ENCODE measurements at places on chromosomes 3 and 15. TPM values are rescaled to one million over a fixed set of nuclear protein-coding genes. Genes with fewer than 3 reads are reported as not detected.
A peak's percentile ranks its signal among the peaks of the same experiment; 100 is the strongest.

Gene ROPN1
- polyA plus RNA-seq, result not detected

Gene MESP2
- polyA plus RNA-seq, result 0.14 TPM

Gene GHRL
- 2.1 TPM for polyA plus RNA-seq

Gene GOLGA8T
- 0.33 TPM for polyA plus RNA-seq

Gene MON1A
- polyA plus RNA-seq, result 8.1 TPM

Gene FETUB
- polyA plus RNA-seq, result not detected

Gene RTP4
- polyA plus RNA-seq, result 0.60 TPM

Gene PRSS50
- polyA plus RNA-seq, result 0.17 TPM

DNA sequence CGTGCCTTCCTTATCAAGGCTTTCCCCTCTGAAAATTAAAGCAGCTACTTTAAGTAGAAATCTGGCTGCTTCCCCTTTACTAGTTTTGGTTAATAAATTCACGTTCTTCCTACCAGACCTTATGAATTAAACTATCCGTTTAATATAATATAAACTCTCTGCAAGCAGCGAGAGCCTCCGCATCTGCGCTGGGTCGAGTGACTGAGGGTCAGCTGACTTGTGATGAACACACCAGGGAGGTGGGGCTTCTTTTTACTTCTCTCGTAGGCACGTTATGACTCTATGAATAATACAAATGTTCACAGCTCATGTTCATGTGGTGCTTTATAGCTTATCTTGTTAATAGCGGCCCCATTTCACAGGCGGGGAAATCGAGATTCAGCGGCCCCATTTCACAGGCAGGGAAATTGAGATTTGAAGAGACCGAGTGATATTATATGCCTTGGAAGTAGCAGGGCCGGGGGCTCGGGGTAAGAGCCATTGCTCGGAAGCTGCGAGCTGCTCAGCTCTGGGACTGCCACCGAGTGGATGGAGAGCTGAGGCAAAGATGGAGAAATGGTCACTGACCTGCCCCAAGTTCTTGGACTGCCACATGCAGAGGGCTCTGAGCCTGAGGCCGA lies 8.3 kb downstream of the MUC4 start:
- H3K4me1 ChIP-seq, result peaks cover 50% of the 10 kb centered on the region
- peaks cover 9% of the 10 kb centered on the region for H3K27me3 ChIP-seq
- H3K4me3 ChIP-seq, result no peak overlapping the region
- no peaks in the 10 kb centered on the region for H3K36me3 ChIP-seq

- H3K27me3 ChIP-seq, result no peaks in the 10 kb centered on the region
- H3K27ac ChIP-seq, result no peak overlapping the region
- H3K4me3 ChIP-seq, result no peak overlapping the region
- peaks cover 7% of the 10 kb centered on the region for H3K4me1 ChIP-seq
- H3K36me3 ChIP-seq, result peaks cover 52% of the 10 kb centered on the region
Measured at GRCh38 chr15:90225504-90226234, 8.1 kb downstream of the CIB1 start.

DNA sequence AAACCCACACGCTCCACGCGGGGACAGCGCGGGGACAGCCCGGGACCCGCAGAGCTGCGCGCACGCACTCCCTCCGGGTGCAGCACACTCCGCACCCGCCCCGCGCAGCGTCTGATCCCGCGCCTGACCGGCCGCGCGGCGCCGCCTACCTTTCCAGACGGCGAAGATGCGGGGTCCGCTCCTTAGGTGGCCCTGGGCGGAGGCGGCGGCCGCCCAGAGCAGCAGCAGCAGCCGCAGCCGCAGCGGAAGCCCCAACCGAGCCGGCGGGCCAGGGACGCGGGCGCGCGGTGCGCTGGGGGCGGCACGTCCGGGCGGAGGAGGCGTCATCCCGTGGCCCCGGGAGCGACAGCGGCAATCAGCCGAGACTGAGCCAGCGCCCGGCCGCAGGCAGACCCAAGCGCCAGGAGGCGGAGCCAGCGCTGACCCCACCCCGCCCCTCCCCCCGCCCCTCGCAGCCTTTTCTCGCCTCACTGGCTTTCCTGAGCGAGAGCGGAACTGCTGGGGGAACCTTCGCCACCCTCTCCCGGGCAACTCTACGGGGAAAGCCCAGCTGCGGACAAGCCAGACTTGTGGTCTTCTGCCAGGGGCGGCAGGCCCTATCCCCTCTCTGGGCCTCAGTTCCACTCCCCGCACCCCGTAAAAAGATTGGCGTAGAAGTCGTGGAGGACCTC lies at the start of gene SEMA7A:
TSS of gene SEMA7A (minus strand) at position 367 of the 671 bp plus-strand sequence. CDS start at position 327, 40 bp downstream.
- peak within 1 kb of the TSS; percentile 57 for H3K4me3 ChIP-seq
- peaks cover 45% of the 10 kb centered on the region for H3K27me3 ChIP-seq
- DNase-seq, result peak; percentile 91
- peak within 1 kb of the TSS; percentile 78 for H3K27ac ChIP-seq

GRCh38 chr3:183500981-183501704 lies 54.4 kb downstream of the KLHL6 start:
- no peaks in the 10 kb centered on the region for H3K36me3 ChIP-seq
- H3K27me3 ChIP-seq, result no peaks in the 10 kb centered on the region
- DNase-seq, result no peak

- H3K27me3 ChIP-seq, result no peaks in the 10 kb centered on the region
- no peak overlapping the region for H3K27ac ChIP-seq
- H3K36me3 ChIP-seq, result no peaks in the 10 kb centered on the region
- no peak overlapping the region for H3K4me3 ChIP-seq
Measured at GRCh38 chr15:55649058-55649423, 60.9 kb upstream of the PYGO1 start.

- H3K4me1 ChIP-seq, result no peaks in the 10 kb centered on the region
- no peak overlapping the region for H3K4me3 ChIP-seq
- H3K27me3 ChIP-seq, result no peaks in the 10 kb centered on the region
- H3K36me3 ChIP-seq, result no peaks in the 10 kb centered on the region
Measured at GRCh38 chr3:59115364-59116232, 65.8 kb upstream of the CFAP20DC start.

DNA sequence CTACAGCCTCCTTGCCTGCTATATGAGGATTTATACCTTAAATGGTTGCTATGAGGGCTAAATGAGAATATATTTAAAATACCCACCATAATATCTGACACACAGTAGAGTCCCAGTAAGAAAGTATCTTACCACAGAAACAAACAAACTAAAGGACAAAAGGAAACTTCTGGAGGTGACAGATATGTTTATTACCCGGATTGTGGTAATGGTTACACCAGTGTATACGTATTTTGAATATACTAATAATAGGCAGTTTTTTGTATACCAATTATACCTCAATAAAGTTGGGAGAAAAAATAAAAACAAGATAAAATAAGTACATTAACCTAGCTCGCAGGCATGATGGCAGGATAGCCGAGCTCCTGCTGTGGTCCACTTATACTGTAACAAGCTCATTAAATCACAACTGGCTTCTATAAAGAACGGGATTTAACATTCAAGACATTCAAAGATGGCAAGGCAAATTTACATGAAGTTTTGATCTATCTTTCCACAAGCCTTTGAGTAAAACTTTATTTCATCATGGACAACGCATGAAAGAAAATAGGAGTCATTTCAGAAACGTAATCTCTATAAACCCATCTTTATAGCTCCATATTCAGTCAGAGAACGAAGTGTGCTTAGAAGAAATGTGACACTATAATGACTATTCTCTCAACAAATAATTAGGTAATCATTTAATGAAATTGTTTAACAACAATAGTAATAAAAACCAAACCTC lies 1.5 kb downstream of the RPN1 start:
- peaks cover 9% of the 10 kb centered on the region for H3K36me3 ChIP-seq
- peak overlapping the region; percentile 90 for H3K4me3 ChIP-seq
- DNase-seq, result no peak
- no peaks in the 10 kb centered on the region for H3K27me3 ChIP-seq
- H3K4me1 ChIP-seq, result peaks cover 2% of the 10 kb centered on the region

- H3K4me3 ChIP-seq, result no peak overlapping the region
- peaks cover 12% of the 10 kb centered on the region for H3K4me1 ChIP-seq
- no peak overlapping the region for H3K27ac ChIP-seq
Measured at GRCh38 chr3:111919370-111920065, 59.3 kb upstream of the ABHD10 start.

- H3K27ac ChIP-seq, result no peak overlapping the region
- H3K4me3 ChIP-seq, result no peak overlapping the region
- DNase-seq, result no peak
- H3K36me3 ChIP-seq, result no peaks in the 10 kb centered on the region
Measured at GRCh38 chr3:59286791-59287531, 237.1 kb upstream of the CFAP20DC start.

DNA sequence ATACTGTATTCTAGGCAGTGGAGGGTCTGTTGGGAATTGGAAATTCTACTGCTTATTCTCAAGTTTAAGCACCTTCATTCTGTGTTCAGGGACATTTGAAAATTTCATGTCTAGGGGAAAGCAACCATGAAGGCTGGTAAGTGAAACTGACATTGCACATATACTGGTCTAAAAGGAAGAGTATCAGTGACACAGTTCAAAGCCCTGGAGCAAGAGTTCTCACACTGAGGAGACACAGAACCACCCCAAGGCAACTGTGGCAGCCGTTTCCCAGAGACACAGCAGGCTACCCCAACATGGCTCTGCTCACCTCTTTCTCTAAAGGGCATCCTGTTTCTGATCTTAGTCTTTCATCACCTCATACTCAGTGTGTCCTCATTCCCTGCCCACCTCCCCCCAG lies 67.5 kb downstream of the KCNMB2 start:
- DNase-seq, result no peak
- H3K4me3 ChIP-seq, result no peak overlapping the region
- no peaks in the 10 kb centered on the region for H3K27me3 ChIP-seq
- peaks cover 4% of the 10 kb centered on the region for H3K4me1 ChIP-seq
- H3K27ac ChIP-seq, result no peak overlapping the region

DNA sequence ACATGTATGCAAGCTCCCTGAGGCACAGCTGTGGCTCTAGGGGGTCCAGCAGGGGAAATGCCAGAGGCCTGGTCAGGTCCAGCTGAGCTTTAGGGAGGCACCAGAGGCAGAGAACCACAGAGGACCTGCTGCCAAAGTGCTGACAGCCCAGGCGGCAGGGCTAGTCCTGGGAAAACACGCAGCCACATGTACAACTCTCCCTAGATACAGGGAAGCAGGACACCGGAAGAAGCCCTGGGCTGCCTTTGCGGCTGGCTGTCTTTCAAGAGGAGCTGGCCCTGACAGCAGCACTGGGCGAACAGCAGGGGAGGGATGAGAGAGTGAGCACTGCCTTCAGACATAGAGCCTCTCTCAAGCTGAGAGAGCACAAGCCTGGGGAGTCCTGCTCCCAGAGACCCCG lies 40.7 kb downstream of the RFT1 start:
- peak; percentile 47 for DNase-seq
- H3K36me3 ChIP-seq, result peaks cover 60% of the 10 kb centered on the region
- no peaks in the 10 kb centered on the region for H3K27me3 ChIP-seq
- no peak overlapping the region for H3K4me3 ChIP-seq

GRCh38 chr15:79463043-79463780 lies 31.1 kb downstream of the MINAR1 start:
- no peak overlapping the region for H3K4me3 ChIP-seq
- peaks cover 4% of the 10 kb centered on the region for H3K4me1 ChIP-seq
- H3K27ac ChIP-seq, result no peak overlapping the region
- no peak for DNase-seq

GRCh38 chr15:62561059-62561519 lies 396.0 kb upstream of the C2CD4B start:
- no peaks in the 10 kb centered on the region for H3K27me3 ChIP-seq
- peak; percentile 40 for DNase-seq
- H3K36me3 ChIP-seq, result peaks cover 6% of the 10 kb centered on the region

DNA sequence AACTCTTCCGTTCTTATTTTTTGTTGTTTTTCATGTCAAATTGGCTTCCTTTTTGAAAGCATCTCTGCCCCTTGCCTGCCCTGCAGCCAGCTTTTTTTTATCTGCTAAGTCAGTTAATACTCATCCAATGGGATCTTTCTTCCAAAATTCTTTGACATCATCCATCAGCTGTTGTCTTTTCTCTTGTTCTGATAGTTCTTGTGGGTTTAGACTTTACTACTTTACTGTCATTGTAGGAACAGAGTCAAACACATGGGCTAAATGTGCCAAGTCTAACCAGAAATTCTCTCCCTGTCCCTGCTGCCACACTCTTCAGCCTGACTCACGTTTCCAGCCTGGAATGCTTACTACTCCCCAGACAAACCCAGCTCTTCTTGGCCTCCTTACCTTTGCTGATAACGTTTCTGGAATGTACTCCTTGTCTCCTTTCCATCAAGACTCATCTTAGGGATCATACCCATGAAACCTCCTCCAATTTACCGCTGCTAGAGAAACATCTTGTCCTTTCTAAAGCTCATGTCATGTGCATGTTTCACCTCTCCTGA lies 10.7 kb upstream of the VPS8 start:
- no peak for DNase-seq
- H3K4me3 ChIP-seq, result no peak overlapping the region
- peaks cover 3% of the 10 kb centered on the region for H3K4me1 ChIP-seq

GRCh38 chr3:152849996-152850578 lies 15.2 kb downstream of the P2RY1 start:
- H3K27ac ChIP-seq, result no peak overlapping the region
- H3K27me3 ChIP-seq, result no peaks in the 10 kb centered on the region
- no peaks in the 10 kb centered on the region for H3K36me3 ChIP-seq
- no peak for DNase-seq
- H3K4me1 ChIP-seq, result no peaks in the 10 kb centered on the region

GRCh38 chr3:114941626-114942309 lies 205.3 kb downstream of the ZBTB20 start:
- no peaks in the 10 kb centered on the region for H3K36me3 ChIP-seq
- no peak for DNase-seq
- no peaks in the 10 kb centered on the region for H3K27me3 ChIP-seq
- no peak overlapping the region for H3K27ac ChIP-seq
- no peak overlapping the region for H3K4me3 ChIP-seq

DNA sequence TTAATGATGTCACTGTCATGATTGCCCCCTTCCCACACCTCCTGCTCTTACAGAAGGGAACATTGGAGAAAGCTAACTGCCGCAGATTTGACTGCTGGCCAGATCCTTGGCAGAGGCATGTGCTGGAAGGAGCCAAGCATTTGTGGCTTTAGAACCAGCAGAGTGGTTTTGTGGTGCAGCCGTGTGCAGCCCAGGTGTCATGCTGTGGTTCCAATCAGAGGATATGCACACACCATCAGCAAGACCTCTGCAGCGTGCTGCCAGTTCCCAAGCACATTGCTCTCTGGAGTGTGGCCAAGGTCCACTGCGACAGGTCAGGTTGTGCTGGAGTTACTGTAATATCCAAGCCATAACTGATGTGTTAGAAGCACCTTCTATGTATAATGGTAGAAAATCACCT lies 61.6 kb downstream of the OTOL1 start:
- no peaks in the 10 kb centered on the region for H3K36me3 ChIP-seq
- no peak overlapping the region for H3K27ac ChIP-seq
- no peak overlapping the region for H3K4me3 ChIP-seq
- H3K27me3 ChIP-seq, result no peaks in the 10 kb centered on the region
- DNase-seq, result no peak

DNA sequence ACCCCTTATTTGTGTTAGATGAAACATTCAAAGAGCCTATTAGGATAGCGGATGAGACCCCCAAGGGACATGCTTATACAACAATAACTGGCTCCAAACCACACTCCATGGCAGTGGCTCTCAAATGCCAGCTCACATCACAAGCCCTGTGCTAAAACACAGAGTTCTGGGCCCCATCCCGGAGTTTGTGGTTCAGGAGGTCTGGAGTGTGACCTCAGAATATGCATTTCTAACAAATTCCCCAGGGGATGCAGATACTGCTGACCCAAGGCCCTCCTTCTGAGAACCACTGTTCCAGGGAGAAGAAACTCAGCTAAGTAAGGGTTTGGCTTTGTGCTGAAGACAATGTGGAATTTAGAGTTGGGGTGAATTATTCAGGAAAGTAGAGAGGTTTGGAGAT lies 3.6 kb downstream of the CCRL2 start:
- no peak overlapping the region for H3K27ac ChIP-seq
- no peak overlapping the region for H3K4me3 ChIP-seq
- H3K36me3 ChIP-seq, result no peaks in the 10 kb centered on the region
- H3K27me3 ChIP-seq, result no peaks in the 10 kb centered on the region
- peaks cover 17% of the 10 kb centered on the region for H3K4me1 ChIP-seq

Data from muscle of leg (tissue), 16 donors.